Lower leg skin (tissue), 4 donors: ENCODE measurements at places on chromosomes 3 and 15.

DNA sequence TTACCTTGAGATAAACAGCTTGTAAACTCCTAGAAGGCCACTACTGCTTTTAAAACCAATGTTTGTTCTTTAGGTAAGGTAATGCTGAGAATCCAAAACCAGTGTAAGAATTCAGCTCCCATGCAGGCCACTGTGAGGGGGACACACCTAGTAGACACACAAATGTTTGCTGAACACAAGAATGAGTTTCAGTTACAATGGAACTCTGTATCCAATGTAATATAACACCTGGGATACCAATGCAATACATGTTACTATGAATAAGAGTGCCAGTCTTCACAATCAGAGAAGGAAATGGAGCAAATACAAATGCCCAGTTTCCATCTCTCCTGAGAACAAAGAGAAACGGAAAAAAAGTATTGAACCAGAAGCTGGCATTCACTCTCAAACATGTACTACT lies 65.9 kb downstream of the IGF2BP2 start:
- DNase-seq, result no peak

DNA sequence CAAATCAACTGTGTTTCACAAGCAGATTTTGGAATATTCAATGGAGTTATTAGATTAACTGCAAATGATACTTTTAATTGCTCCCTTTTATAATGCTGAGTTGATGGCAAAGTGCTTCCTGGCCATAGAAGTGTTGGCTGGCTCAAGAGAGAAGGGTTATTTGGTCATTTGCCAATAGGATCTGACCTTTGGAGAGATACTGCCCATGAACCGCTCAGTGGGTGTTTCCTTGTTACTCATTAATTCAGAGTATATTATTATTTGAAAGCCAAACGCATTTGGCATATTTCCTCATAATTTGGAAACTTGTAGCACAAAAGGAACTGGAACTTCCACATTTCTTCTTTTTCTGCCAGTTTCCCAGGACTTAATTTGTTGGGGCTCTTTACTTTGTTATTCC lies 234.7 kb downstream of the CDIN1 start:
- DNase-seq, result no peak

GRCh38 chr3:171256445-171257250 lies 203.6 kb downstream of the TNIK start:
- no peak for DNase-seq

- DNase-seq, result no peak
Observed at GRCh38 chr3:171753665-171754408, 56.4 kb downstream of the PLD1 start.
